Pancreas (tissue), 10 donors: ENCODE measurements at places on chromosomes 1 and 21. TPM values are rescaled to one million over a fixed set of nuclear protein-coding genes. Genes with fewer than 3 reads are reported as not detected.

Gene PLCH2
- 163 TPM for polyA plus RNA-seq

Gene DMRTA2
- 0.02 TPM for polyA plus RNA-seq

DNA sequence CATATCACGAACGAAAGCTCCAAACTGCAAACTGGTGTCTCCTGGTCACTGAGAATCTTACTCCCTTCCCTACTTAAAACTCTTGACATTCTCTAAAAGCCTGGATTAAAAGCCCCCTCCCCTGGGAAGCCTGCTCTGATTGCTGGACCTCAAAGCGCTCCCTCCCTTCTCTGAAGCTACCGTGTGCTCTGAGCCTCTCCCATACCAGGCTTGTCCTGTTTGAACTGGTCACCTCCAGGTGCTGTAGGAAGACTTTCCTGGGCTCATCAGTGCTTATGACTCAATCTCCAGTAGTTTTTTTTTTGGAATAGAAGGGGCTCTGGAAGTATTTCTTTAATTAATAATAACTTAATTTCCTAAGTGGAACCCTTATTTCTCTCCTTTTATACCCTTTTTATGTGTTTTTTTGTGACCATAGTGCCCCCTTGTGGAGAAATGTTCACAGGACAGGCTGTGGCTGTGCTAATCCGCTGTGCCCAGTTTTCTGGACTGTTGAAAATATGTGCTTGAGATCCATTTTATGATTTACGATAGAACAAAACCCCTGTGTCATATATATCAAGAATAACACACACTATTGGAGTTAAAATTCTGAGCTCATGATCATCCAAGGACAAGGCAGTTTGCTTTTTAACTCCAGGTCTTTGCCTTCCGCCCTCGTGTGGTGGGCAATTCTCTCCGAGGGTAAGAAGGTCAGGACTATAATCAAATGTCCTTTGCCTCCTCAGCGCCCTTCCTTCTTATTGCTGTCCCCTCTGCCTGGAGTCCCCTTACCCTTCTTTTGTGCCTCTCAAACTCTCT, 16.9 kb downstream of the MTARC1 start:
- H3K27ac ChIP-seq = no peak overlapping the region
- H3K4me3 ChIP-seq = no peak overlapping the region
- H3K36me3 ChIP-seq = no peaks in the 10 kb centered on the region
- no peaks in the 10 kb centered on the region for H3K27me3 ChIP-seq
- H3K4me1 ChIP-seq = no peaks in the 10 kb centered on the region
- peak; percentile 51 for DNase-seq

GRCh38 chr1:205604059-205604458, 27.8 kb downstream of the ELK4 start:
- H3K27me3 ChIP-seq = no peaks in the 10 kb centered on the region
- no peaks in the 10 kb centered on the region for H3K36me3 ChIP-seq
- no peak overlapping the region for H3K4me3 ChIP-seq
- H3K27ac ChIP-seq = no peak overlapping the region

Gene ANKRD45
- 0.52 TPM for polyA plus RNA-seq

- no peak overlapping the region for H3K4me3 ChIP-seq
- H3K36me3 ChIP-seq = no peaks in the 10 kb centered on the region
- no peak for DNase-seq
- H3K27ac ChIP-seq = peak overlapping the region; percentile 40
These were observed 13.7 kb upstream of the LBR start for GRCh38 chr1:225441314-225442122.

DNA sequence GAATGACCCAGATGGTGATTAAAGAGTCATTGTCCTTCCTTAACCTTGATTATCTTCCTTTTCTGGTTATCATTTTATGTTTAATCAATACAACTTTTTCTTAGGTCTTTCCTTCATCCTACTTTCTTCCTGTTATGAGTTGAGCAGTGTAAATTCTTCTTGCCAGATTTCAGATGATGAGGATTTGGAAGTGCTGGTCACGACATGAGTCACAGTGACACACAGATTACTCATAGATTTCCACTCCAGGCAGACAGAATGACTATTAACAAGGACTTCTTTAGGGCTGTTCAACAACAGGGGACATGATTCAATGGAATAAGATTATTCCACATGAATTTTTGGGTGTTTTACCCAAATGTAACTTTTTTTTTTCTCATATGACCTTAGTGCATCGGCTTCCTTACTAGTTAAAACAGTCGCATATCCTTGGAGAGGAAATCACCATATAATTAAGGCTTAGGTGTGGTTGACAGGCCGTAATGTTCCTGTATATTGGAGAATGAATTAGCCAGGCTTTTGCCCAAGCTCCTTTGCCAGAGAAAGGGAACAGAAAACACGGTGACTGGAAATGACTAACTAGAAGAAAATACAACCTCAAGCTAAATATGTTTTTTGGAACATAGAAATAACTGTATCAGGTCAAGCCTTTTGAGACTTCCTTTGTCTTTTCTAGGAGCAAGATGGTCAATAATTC, 44.2 kb downstream of the PRRX1 start:
- no peaks in the 10 kb centered on the region for H3K4me1 ChIP-seq
- H3K27me3 ChIP-seq = no peaks in the 10 kb centered on the region
- no peak overlapping the region for H3K4me3 ChIP-seq
- H3K27ac ChIP-seq = no peak overlapping the region
- no peaks in the 10 kb centered on the region for H3K36me3 ChIP-seq
- no peak for DNase-seq

DNA sequence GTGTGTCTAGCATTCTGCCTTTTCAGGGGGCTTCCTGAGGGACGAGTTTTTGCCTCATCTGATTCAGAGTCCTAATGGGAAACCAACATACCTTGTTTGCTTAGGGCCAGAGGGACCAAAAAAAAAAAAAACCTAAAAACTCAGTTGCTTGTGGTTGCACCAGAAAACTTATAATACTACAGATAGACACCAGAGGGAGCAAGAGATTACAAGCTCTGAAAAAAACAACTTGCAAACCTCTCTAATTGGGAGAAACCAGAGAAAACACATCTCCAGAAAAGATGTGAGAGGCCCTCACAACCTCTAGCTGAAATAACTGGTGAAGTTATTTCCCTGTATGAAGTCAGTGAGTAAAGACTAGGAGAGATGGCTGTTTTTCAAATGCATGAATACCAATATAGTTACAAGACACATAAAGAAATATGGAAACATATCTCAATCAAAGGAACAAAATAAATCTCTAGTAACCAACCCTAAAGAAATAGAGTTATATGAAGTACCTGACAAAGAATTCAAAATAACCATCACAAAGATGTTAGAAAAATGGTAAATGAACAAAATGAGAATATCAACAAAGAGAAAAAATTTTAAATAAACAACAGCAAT, 233.7 kb upstream of the NFIA start:
- H3K36me3 ChIP-seq = no peaks in the 10 kb centered on the region
- H3K27ac ChIP-seq = no peak overlapping the region
- no peak overlapping the region for H3K4me3 ChIP-seq

Gene SLC30A2
- polyA plus RNA-seq = 24.1 TPM

DNA sequence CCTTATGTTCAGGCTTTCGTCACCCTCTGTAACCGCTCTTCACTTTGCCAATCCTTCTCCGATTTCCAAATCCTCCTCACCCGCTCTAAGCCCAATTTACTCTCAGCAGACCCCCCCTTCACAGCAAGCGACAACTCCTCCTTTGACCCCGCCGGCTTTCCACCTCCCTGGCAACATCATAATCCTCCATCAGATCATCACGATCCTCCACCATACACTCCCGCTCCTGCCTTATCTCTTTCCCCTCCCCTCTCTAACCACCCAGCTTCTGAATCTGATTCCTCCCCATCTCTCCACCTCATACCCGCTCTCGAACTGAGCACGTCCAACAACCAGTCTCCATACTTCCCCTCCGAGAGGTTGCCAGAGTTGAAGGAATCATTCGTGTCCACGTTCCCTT, 7.5 kb upstream of the EVA1B start:
- no peaks in the 10 kb centered on the region for H3K36me3 ChIP-seq
- H3K27me3 ChIP-seq = no peaks in the 10 kb centered on the region
- H3K4me3 ChIP-seq = no peak overlapping the region
- no peak for DNase-seq
- H3K4me1 ChIP-seq = no peaks in the 10 kb centered on the region
